ENCODE measurements at places on chromosomes 11 and 22.
A peak's percentile ranks its signal among the peaks of the same experiment; 100 is the strongest.

DNA sequence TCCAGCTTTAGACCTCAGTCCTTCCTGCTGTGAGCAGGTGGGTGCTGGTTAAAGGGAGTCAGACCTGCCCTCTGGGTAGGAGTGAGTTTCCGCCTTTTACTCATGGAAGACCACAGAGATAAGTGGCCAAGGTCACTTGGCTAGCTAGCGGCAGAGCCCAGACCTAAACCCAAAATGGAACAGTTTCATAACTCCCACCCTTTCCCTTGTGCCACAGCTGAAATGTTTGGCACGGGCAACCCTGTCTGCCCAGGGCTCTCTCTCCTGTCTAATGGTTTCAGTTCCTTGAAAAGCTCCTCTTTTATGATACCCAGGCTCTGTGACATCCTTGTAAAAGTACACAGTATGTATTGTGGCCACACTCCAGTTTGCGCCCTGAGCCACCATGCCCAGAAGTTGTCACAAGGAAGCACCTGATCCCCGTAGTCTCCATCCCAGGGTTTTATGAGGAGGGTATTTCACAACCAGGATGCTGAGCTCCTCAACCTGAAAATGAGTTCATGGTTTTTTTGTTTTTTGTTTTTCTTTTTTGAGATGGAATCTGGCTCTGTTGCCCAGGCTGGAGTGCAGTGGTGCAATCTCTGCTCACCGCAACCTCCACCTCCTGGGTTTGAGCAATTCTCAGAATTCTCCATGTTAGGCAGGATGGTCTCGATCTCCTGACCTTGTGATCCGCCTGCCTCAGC, 5.1 kb downstream of the MB start:
- DNase-seq, result peak; percentile 20

DNA sequence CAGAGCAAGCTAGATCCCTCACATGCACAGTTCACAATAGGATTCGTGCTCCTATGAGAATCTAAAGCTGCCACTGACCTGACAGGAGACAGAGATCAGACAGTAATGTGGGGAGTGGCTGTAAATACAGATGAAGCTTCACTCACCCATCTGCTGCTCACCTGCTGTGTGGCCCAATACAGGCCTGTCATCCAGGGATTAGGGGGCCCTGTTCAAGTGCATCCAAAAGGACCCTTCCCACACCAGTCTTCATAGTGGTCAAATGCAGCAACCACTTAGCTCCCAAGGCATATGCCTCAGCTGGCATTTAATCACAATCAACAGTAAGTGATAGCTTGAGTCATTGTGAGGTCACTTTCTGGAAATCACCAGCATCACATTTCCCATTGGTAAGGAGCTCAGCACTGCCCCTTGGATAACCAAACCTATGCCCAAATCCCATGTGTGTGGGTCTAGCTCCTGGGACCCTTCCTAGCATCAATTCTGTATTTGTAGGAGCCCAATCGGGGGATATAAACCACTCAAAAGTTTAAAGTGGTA, 65.6 kb downstream of the OR4C45 start:
- DNase-seq, result no peak

- DNase-seq, result peak; percentile 74
Measured at GRCh38 chr22:33519071-33519973, 401.0 kb downstream of the LARGE1 start.

- no peak for DNase-seq
Measured at GRCh38 chr11:119222891-119223290, 16.8 kb downstream of the CBL start.

- no peak for DNase-seq
Measured at GRCh38 chr11:83159902-83160865, 3.3 kb downstream of the PCF11 start.

DNA sequence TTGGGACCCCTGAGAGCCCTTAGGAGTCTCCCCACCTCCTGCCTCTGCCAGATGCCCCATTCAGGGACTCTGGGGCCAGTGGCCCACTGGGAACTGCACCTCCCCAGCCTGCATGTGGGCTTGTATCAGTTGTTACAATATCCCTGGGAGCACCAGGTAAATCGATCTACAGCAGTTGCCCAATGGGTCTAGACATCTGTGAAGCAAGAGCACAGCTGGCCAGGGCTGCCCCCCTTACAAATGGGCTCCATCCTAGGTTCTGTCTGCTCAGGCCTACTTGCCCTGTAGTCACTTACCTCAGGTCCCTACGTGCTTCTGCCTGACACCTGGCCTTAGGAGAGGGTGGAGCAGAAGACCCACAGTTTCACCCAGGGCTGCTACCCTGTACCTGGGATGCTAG, 62.7 kb downstream of the HIRA start:
- no peak for DNase-seq

GRCh38 chr11:37203006-37203405, 605.0 kb upstream of the RAG2 start:
- no peak for DNase-seq

All from MM.1S (cell line).